ENCODE measurements at places on chromosomes 5 and 9.

GRCh38 chr9:105057551-105057950 lies 129.6 kb upstream of the ABCA1 start:
- no peak for DNase-seq

DNA sequence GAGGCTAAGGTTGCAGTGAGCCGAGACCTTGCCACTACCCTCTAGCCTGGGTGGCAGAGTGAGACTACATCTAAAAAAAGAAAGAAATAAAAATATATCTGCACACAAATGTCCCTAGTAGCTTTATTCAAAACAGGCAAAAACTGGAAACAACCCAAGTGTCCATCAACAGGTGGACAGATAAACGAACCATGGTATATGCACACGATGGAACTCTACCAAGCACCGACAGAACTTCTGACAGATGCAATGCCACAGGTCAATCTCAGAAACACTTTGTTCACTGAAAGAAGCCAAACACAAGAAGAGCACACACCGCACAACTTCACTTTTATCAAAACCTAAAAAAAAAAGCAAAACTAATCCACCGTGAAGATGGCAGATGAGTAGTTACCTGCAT lies 30.4 kb downstream of the CAMSAP1 start:
- DNase-seq, result no peak

GRCh38 chr9:82271106-82271561 lies 282.6 kb downstream of the SPATA31D1 start:
- DNase-seq, result no peak

DNA sequence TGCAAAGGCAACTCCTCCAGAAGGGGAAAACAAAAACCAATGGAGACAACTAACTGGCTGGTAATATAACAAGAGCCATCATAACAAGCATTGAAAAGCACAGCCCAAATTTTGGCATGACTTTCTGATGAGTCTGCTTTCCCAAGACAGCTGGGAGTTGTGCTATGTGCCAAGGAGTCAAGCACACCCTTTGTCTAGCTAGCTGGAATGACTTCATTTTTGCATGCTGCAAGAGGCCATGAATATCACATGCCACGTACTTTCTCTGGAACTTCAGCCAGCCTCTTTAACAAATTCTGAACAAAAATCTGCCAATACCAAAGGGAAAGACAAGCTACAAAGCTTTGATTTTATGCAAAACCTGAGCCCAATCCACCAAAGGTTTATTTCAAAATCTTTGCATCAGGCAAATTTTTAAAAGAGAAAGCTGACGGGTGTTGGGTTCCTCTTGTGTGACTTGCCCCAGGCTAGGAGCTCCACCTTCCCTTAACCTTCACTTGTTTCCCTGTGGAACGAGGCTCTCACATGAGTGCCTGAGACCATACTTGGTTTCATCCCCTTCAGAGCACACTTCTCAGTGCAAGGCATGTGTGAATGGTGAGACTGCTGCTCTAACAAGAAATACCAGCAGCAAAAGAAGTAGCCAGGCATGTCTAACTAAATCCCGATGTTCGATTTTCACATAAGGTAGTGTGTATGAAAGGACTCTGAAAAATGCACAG lies 47.3 kb downstream of the S1PR3 start:
- DNase-seq, result no peak

- no peak for DNase-seq
These were observed 1.7 kb upstream of the MRNIP start for GRCh38 chr5:179860301-179860700.

DNA sequence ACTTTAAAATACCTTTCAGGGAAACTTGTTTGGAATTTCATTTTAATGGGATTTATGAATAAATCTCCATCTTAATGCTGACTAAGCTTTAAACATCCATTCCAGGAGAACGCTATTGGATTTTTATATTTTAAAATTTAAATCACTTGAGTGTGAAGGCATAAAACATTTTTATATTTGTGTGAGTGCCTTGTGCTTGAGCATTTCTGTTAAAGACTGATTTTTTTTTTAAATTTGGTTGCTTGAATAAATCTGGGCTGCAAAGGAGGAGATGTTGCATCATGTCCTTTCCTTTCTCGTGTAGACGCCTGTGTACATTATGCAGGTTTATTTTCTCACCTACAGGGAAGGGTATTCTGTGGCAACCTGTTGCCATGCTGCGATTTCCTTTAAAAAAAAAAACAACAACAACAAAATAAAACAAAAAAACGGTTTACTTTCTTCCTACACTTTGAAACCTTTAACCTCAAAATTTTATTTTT lies 108.1 kb downstream of the ZNF462 start:
- DNase-seq, result no peak
